ENCODE measurements at places on chromosomes 3 and 15. TPM values are rescaled to one million over a fixed set of nuclear protein-coding genes. Genes with fewer than 3 reads are reported as not detected.

Gene FSIP1
- 0.09 TPM for total RNA-seq

DNA sequence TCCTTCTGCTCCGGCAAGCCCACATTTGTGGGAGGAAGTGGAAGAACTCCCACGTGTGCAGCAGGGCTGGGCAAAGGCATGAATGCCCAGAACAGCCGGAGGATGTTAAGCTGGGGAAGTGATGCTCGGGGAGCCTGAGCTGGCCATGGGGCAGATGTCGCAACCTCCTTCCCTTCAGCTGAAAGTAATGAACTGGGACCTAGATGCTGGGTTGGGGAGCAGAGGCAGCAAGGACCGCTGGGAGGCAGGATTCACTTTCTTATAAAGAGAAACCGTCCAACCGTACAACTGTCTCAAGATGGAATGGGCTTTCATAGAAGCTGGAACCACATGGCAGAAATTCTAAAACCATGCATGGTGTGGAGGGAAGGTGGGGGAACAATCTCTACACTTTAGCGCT lies 290.9 kb downstream of the OCA2 start:
- H3K27me3 ChIP-seq, result no peaks in the 10 kb centered on the region
- H3K27ac ChIP-seq, result no peak overlapping the region
- H3K36me3 ChIP-seq, result no peaks in the 10 kb centered on the region
- DNase-seq, result no peak

Gene NEIL1
- 5.3 TPM for total RNA-seq

Gene LYZL4
- not detected for total RNA-seq
